ENCODE measurements at places on chromosomes 4 and X.

DNA sequence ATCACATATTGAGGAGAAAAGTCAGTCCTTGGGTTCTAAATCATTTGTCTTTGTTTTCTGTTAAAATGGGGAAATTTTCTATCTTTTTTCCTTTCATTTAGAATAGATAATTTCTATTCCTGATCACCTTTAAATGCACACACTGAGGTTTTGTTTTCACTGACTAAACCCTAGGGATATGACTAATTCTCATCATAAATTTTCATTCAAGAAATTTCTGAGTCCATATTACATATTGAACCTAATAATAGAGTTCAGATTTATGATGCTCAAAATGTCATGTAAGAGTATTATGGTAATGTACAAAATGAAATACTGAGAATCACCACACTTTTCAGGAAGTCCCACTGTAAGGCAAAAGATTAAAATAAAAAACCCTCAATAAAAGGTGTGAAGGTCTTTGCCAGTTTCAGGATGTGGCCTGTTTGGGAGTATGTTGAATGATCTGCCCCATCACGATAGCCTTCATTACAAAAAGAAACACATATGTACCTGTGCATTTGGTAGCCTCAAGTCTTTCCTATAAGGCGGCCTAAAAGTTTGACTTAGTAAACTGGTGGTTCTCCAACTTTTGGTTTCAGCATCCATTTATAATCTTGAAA is 49.4 kb downstream of the LEF1 start:
- no peak for DNase-seq

DNA sequence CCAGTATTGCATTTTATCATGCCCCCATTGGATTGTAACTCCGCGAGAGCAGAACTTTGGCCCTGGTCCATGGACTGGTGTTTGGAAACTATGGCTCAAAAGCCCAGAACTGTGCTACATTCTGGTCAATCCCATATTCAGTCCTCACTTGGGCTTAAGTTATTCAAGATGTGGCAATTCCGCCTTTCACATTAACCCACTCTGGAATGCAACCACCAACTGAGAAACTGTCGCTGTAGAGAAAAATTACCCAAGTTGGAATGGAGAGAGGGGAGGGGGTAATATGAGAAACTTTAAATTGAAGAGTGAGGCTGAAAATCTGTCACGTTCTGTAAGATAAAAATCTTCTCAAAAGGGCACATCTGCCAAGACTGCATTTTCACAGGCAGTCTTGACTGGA is 189.6 kb upstream of the NHS start:
- no peak for DNase-seq

GRCh38 chr4:42248972-42249371 is 96.5 kb upstream of the BEND4 start:
- no peak for DNase-seq

- no peak for DNase-seq
These were observed 271.7 kb upstream of the KLF3 start for GRCh38 chr4:38392223-38392855.

- DNase-seq = no peak
These were observed 14.4 kb downstream of the ALG13 start for GRCh38 chrX:111695297-111695880.

GRCh38 chr4:124163401-124163800 is 549.1 kb downstream of the ANKRD50 start:
- DNase-seq = no peak

GRCh38 chr4:15777697-15778288 is 335 bp upstream of the CD38 start:
- DNase-seq = no peak

DNA sequence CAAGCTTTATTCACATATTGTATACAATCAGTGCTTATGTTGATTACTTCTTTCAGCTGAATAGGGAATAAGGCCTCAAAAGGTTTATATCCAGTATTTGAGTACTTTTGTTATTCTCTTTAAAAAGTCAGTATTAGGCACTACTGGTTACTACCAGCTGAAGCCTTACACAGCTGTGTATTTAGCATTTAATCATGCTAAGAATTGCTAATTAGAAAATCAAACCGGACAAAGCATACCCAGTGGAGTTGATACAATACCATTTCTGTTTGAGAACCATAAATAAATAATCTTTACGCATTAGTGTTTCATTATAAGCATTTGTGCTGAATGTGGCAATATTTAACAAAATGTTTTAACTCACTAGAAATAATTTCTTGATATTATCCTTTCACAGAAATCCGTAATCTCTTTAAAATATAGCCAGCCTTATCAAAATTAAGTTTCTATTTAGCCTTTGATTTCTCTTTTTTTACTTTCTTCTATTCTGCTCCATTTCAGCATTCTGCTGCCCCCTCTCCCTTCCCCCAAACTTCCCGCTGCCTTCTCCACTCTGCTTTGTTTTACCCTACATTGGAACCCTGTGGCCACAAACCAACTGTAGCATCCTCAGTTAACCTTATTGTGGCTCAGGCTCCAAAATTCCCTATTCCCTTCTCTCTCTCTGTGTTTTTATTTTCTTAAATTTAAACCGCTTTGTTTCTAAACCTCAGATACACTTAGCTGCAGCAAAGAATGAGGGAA is 37.8 kb downstream of the UGT8 start:
- no peak for DNase-seq

GRCh38 chr4:52658641-52659000 is 480 bp downstream of the USP46 start:
- DNase-seq = no peak

- no peak for DNase-seq
These were observed 247.5 kb downstream of the PDGFC start for GRCh38 chr4:156723951-156724668.

DNA sequence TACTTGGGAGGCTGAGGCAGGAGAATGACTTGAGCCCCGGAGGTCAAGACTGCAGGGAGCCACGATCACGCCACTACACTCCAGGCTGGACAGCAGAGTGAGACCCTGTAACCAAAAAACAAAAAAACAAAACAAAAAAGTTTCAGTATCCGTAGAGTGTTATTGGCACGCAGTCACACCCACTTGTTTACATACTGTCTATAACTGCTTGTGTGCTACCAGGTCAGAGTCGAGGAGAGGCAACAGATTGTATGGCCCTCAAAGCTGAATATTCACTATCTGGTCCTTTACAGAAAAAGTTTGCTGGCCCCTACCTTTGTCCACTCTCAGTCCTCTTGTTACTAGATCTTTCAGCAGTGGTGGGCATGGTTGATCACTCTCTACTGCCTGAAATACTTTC is 8.2 kb upstream of the CD99L2 start:
- no peak for DNase-seq

DNA sequence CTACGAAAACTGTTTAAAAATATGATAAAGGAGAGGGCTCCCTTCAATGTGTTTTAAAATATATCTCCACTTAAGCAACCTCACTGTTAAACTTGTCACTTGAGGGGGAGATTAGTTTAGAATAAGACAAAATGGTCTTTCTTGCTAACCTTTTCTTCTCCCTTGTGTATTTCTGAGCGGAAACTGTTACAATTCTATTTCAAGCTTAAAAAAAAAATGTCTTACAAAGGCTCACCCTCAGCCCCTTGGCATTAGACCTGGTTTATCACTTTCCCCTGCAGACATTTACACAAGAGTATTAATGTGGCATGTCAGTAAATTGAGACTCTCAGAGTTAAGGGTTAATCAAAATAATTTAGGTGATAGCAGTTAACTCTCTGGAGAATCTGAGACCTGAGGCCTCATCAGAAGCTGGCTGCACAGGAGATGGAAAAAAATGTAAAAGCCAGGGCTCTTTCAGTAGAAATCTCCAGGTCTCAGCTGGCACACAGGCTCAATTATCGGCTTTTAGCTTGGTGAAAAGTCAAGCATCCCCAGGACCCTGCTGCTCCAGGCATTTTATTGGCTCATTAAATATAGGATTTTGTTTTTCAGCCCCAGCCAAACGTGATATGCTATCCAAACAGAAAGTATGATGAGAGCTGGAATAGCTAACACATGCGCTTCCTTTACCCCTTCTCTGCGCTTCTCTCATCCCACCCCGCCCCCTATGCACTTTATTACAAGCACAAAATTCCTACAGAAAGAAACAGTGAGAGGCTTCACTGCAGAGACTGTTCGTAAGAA is 130.5 kb downstream of the PPA2 start:
- DNase-seq = no peak

GRCh38 chrX:1584237-1585011 is 7.0 kb upstream of the AKAP17A start:
- no peak for DNase-seq

GRCh38 chr4:60683973-60684372 is 516.2 kb upstream of the ADGRL3 start:
- no peak for DNase-seq

GRCh38 chrX:34578237-34578636 is 78.8 kb downstream of the TMEM47 start:
- DNase-seq = no peak

GRCh38 chrX:148691456-148691855 is 191.0 kb downstream of the AFF2 start:
- no peak for DNase-seq

- DNase-seq = no peak
These were observed 52.1 kb downstream of the SEL1L3 start for GRCh38 chr4:25810461-25811373.

GRCh38 chr4:163544407-163545038 is 50.0 kb downstream of the TMA16 start:
- no peak for DNase-seq
